ENCODE measurements at places on chromosomes 11 and 22.

- DNase-seq: no peak
Observed at GRCh38 chr22:44828193-44828592, 75.8 kb downstream of the ARHGAP8 start.

DNA sequence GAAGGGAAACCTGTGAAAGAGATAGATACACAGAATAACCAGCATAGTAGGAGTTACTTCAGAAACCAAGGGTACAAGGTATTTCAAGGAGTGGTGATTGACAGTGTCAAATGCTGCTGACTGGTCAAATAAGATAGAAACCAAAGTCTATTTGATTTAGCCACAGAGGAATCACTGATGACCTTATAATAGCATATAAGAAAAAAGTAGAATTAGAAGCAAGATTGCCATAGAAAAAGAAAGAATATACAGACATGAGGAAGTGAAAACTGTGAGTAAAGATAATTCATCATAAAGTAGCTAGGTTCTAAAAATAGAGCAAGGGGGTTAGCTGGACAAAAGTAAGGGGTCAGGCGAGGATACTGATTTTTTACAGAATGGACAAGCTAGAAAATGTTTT is 14.2 kb downstream of the ZBTB44 start:
- DNase-seq: no peak

- no peak for DNase-seq
Observed at GRCh38 chr11:113818426-113818825, 38.8 kb downstream of the CLDN25 start.

- DNase-seq: no peak
Observed at GRCh38 chr11:22431106-22431505, 92.9 kb downstream of the SLC17A6 start.

DNA sequence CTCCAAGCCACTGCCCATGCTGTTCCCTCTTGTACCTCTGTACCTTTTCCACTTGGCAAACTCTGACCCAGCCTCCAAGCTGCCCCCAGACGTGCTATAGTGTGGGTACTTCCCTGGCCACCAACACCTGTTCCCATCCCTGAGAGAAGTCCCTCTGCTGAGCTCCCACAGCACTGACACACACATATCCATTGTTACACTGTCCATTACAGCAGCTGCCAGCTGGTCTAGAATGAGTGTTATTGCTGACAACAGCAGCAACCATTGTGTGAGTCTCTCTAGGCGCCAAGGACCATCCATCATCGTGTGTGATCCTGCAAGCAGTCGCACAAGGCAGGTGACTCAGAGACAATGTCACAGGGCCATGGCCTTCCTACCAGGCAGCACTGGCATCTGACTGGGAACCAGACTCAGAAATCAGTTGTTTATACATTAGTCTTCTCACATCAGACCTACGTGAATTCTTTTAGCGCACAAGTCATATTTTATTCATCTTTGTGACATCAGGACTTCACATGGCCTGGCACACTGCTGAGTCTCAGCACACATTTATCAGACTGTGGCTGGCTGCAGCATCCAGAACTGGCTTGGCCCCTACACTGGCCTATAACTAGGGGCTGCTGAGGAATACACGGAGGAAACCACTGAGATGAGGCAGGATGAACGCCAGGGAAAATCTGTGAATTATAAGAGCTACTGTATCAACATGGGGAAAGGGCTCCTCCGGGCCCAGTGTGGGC is 56.4 kb downstream of the SGSM3 start:
- DNase-seq: no peak

DNA sequence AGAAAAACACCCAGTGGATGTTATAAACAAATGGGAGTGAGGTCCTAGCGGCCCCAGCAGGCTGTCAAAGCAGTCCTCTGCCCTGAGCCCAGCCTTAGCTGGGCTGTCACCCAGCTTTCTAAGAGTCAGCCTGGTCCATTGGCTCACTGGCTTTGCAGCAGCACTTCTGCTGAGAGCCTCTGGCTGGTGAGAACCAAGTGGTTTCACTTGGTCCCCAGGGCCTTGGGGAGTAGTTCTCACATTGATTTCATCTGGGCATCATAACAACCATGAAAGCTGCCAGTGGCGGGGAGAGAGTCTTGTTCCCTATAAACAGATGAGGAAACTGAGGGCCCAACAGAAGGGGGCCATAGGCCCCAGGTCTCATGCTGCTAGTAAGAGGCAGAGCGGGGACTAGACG is 11.4 kb downstream of the SEC14L6 start:
- DNase-seq: no peak

DNA sequence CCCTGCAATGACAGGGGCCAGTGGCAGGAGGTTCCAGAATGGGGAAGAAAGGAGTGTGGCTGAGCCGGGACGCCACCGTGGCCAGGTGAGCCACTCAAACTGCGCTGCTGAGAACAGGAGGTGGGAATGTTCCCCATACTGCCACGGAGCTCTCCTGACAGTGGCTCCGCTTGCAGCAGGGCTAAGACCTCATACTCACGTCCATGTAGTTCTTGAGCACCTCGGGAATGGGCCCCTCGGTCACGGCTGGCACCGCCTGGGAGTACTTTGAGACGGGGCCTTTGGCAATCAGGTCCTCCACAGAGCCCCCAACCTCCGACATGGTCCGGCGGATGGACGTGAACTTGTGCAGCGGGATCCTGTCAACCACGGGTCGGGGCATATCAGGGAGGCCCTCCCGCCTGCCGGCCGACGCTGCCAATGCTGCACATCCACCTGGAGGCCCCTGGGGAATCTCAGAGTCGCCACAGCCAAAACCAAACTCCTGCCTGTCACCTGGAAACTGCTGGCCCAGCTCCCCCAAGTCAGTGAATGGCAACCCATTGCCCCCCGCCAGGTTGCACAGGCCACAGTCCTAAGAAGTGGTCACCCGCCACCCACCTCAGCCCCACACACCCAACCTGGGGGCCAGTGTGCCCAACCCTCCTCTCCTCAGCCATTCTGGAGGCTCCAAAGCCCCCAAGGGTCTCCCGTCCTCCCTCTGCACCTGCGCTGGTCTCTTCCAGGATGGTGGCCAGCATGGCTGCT is 2.4 kb downstream of the CTSD start:
- DNase-seq: no peak

GRCh38 chr22:37655252-37655563 is 3.3 kb upstream of the PDXP start:
- DNase-seq: no peak

DNA sequence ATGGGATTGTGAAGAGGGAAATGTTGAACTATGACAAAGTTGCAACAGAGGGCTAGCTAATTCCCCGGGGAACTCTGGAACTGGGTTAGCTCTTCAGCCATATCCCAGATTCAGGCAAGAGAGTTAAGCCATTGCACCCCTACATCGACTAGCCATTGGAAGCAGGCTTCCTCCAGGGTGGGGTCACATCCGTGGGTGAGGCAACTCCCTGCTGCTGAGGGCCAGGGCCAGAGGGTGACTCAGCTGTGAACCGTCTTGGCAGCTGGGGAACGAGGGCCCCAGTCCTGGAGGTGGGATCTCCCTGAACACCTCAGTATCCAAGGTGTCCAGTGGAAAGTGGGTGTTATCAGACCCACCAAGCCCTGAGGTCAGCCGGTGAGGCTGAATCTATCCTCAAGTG is 41.1 kb downstream of the RPS6KA4 start:
- DNase-seq: no peak

DNA sequence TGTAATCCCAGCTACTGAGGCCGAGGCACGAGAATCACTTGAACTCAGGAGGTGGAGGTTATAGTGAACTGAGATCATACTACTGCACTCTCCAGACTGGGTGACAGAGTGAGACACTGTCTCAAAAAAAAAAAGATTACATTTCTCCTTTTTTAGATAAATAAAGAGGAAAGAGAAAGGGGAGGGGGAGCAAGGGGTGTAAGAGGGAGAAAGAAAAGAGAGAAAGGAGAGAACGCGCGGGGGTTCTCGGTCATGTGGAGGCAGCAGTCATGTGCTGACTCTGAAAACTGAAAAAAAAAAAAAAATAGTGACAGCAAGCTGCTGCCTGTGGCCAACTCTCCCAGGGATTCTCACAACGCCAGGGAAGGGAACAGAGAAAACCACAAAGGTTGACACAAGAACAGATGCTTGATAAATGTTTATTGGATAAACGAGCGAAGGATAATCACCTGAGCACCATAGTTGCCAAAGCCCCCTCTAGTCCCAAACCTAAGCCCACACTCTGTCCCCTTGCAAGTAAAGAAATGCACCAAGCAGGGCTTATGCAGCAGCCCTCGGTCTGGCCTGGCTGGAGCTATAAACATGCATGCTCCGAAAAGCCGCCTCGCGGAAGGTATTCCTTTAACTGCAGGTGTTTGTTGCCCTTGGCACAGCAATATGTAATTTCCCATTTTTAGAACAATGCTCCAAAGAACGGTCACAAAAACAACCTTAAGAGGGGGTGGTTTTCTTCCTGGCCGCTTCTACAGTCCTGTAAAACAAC is 14.5 kb downstream of the SCGB1A1 start:
- peak; percentile 92 for DNase-seq

DNA sequence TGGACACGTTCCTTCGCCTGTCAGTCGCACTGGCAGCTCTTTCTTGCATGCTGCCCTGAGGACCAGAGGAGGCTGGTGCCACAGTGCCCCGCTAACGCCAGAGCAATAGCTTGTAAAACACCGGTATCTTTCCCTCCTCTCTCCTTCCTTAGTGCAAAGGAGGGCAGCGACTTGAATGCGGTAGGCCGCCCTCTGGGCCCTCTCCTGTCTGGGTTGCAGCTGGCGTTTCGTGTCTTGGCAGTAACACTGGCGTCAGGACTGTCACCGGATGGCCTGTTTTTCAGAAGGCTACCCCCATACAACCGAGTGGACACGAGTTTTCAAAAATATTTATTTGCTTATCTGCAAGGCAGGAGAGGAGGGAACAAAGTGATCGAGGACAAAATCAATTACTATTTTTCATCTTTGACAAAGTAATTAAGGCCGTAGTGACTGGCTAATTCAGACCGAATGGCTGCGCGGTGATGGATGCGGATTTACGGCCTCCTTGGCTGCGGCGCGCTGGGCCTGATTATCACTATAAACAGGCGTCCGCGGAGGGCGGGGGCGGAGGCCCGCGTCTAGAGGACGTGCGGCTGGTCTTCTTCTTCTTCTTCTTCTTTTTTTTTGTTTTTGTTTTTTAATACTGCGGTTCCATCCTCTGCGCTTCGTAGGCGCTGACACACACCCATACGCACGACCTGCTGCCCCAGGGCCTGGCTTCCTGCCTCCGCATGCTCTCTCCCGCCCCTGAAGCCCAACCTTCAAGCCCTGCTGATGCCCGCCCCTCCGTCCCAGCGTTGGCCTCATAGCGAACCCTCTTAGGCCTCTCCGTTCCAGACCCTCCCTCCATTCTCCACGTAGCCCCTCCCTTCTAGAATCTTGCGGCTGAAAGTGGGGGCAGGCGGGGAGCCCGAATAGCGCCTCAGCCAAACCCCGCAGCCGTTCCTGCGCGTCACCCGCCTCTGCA is 2.9 kb upstream of the SLC6A5 start:
- DNase-seq: no peak

- no peak for DNase-seq
Observed at GRCh38 chr22:36233796-36234195, 5.5 kb downstream of the APOL2 start.

GRCh38 chr11:61617515-61617914 is 36.6 kb upstream of the SYT7 start:
- peak; percentile 90 for DNase-seq

- no peak for DNase-seq
Observed at GRCh38 chr11:132898021-132898420, 634.3 kb downstream of the OPCML start.

DNA sequence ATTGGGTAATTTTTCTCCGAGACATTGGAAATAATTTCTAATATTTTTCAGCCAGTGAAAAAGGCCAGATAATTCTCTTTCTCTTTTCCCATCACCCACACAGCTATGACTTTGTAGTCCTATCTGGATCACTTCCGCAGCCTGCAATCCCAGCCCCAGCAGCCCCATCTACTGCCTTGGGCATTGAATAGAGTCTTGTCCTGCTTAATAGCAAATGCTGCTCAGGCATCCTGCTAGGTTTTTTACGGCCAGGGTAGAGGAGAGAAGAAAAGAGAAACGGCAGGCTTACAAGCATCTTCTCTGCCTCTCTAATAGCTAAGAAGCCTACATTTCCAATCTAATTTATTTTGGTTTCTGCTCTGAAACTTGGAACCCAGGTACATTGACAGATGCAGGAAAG is 154.3 kb upstream of the B3GAT1 start:
- DNase-seq: no peak

DNA sequence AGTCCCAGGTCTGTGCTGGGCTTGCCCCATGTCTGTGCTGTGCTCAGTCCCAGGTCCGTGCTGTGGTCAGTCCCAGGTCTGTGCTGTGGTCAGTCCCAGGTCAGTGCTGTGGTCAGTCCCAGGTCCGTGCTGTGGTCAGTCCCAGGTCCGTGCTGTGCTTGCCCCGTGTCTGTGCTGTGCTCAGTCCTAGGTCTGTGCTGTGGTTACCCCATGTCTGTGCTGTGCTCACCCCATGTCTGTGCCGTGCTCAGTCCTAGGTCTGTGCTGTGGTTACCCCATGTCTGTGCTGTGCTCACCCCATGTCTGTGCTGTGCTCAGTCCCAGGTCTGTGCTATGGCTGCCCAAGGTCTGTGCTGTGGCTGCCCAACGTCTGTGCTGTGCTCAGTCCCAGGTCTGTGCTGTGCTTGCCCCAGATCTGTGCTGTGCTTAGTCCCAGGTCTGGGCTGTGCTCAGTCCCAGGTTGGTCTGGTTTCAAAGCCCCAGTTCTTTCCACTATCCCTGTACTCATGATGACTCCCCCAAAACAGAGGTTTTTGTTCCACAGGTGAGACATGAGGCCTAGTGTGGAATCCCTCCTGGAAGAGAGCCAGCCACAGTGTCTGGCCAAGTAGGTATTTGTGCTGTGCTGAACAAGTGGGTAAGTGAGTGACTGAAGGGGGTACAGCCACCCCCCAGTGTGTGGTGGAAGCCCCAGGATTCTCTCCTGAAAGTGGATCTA is 34.8 kb downstream of the IRAG1 start:
- DNase-seq: no peak

- DNase-seq: no peak
Observed at GRCh38 chr22:24441406-24442351, 14.3 kb downstream of the ADORA2A start.

DNA sequence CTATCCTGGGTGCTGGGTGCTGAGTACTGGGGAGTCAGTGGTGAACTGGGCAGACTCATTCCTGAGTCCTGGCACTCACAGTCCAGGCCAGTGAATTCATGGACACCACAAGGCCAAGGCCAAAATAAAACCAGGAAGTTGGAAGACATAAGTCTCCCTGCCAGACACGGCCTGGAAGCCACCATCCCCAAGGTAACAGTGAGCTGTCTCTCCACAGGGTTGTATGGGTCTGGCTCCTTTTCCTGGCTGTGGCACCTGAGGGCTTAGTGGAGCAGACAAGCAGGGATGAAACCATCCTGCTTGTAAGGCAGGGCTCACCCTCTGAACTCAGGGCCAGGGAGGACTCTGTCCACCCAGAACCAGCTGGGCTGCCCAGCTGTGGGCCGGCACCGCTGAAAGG is 54.7 kb upstream of the ALX4 start:
- DNase-seq: no peak

DNA sequence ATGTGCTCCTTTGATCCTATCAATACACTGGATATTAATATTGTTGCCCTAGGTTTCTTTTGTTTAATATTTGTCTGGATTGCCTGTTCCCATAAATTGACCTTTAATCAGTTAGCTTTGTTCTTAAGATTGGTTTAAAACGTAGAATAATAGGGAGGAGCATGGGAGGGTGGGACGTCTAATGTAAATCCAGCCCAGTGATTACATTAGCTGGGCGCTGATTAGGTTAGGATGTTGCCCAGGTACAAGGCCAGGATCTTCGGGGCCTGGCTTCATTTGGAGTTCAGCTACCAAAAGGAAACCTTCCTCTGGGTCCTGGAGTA is at the start of gene SRSF8:
Gene SRSF8, plus strand, starts transcription at position 204 of the 323 bp plus-strand sequence. CDS start 308 bp downstream, outside the sequence.
- DNase-seq: peak; percentile 98

GRCh38 chr11:31114442-31114841 is 255.1 kb downstream of the DCDC1 start:
- no peak for DNase-seq
